ENCODE measurements at places on chromosomes 1 and 21.
A peak's percentile ranks its signal among the peaks of the same experiment; 100 is the strongest.

DNA sequence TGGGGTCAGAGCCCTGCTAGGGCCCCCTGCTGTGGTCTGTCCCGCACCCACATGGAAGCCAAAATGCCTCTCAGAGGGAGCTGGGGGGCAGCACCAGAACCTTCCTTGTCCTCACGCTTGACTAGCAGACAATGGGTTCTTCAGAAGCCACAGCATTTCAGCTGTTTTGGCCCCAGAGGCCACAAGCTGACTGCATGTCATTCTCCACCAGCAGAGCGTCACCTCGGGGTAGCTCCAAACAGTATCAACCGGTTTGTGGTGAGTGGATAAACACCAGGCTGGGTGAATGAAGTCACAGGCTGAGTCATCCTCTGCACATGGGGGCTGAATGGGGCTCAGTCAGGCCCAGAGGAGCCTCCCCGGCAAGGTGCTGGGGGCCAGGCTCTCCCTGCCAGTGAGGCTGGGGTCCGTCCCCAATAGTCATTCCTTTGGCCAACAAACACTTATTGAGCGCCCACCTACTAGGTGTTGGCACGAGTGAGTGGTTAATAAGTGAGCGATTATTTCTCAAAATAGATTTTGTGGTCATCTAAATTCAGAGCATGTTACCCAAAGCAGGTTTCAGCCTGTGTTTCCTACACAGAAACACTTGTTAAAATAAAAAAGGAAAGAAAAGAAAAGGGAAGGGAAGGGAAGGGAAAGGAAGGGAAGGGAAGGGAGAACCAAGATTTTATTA is 9.1 kb downstream of the OLIG1 start:
- DNase-seq, result peak; percentile 64

- no peak for DNase-seq
Measured at GRCh38 chr1:243264717-243265116, 8.9 kb downstream of the SDCCAG8 start.

DNA sequence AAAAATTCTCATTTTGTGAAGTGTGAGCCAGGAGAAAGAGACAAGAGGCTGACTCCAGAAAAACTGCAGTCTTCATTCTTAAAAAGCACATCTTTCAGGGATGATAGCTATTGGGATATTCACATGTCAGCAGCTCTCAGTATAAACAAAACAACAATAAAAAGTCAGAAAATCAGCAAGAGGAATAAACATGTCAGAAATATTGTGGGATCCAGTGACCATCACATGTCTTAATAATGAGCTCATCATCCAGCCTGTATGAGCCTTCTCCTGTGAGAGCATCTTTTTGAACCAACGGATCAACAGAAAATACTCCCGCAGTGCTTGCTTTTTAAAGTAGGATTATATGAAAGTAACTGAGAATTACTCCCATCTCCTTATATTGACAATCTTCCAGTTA is 241.6 kb downstream of the SMYD3 start:
- no peak for DNase-seq

GRCh38 chr1:31652891-31653499 is 8.3 kb upstream of the PEF1 start:
- no peak for DNase-seq

GRCh38 chr1:240099748-240100147 is 8.1 kb downstream of the FMN2 start:
- DNase-seq, result no peak

DNA sequence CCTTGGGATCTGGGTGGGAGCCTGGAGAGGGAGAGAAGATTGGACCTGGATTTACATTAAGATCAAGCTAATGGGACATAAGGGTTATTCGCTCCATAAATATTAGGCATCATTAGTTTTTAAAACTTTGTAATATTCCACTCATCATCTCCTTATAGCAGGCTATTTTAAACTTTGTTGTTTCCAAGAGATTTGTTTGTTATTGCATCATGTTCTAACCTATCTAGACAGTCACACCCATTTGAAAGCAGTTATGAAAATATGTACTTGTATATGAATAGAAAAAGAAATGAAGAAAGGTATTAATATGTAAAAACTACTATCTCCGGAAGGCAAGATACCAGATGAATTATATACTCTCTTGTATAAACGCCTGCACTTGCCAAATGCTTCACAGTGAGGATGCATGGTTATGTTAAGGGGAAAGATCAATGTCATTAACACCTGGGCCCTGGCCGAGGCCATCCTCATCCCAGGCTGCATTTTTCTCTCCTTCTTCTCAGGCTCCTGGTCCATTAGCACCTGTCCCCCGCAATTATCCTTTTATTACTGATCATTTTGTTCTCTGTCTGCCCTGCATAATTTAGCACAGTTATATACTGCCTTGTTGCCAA is 468.2 kb downstream of the MATN1 start:
- no peak for DNase-seq

DNA sequence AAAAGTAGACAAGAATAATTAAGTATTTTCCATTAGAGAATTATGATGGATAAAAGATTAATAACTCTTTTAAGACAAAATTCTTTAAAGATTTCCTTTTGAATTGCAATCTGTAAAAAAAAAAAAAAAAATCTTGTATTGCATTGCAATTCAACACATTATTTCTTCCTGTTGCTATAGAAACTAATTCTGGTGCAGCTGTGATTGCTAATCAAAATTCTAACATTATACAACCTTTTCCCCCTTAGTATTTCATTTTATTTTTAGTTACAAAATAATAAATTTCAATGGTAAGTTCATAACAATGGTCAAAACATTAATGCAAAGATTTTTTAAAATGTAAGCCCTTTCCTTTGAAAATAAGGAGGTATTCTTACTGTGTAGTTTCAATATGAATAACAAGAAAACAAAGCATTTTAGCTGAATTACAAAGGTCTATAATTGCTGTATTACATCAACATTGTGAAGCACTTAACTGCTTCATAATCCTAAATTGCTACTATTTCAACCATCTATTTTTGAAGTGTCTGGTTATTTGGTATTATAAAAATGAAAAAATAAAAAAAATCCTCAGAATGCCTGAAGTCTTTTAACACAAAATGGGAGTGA is 135.0 kb downstream of the SYT14 start:
- DNase-seq, result no peak

- DNase-seq, result no peak
Measured at GRCh38 chr1:46804926-46805325, 6.1 kb downstream of the CYP4B1 start.

- no peak for DNase-seq
Measured at GRCh38 chr21:15741510-15741909, 11.7 kb downstream of the USP25 start.

DNA sequence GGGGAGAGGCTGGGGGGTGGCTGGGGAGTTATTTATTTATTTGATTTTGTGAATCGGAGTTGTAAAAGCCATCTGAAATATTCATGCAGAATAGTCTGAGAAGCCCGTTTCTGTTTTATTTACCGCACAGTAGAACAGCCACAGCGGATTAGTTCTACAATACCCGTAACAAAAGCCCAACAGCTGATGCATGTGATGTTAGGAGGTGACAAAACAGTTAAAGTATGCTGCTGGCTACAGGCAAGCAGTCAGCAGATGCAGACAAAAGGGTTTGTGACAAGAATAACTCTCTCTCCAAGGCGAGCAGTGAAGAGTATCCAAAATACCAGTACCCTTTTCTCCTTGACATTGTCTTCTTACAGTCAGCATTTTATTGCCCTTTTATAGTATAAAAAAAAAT is 42.0 kb downstream of the PROX1 start:
- no peak for DNase-seq

DNA sequence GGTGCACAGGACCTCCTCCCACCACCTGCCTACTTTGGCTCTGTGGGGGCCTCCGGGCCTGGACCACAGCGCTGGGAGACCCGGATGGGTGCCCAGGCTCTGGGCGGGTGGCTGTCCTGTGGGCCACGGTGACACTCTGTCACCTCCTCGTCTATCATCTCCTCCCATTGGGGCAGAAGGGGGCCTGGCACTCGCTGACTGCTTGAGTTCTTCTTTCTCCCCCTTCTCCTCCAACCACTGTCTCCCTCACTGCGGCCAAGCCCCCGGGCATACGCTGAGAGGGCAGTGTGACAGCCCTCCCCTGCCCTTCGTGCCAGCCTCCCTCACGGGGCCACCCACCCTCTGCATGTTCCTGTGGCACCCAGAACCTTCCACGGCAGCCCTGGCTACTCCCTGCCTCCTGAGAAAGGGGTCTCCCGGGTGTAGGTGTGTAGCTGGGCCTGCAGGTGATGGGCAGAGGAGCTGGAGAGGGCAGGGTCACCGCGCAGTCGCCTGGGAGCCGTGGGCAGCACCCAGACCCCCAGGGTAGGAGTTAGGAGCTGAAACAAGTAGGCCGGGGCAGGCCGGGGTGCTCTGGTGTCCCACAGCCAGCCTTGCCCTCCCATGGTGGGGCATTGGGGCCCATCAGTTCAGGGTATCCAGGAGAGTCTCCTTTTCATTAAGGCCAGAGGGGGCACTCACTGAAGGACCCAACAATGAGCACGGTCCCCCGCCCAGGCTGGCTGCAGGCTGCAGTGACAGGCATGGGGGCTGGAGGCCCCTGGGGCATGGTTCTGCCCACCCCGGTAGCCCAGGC is 9.2 kb upstream of the ARF1 start:
- peak; percentile 61 for DNase-seq

- no peak for DNase-seq
Measured at GRCh38 chr21:34351786-34352241, 12.0 kb upstream of the KCNE2 start.

GRCh38 chr1:93350322-93350721 is 4.6 kb downstream of the DR1 start:
- no peak for DNase-seq

DNA sequence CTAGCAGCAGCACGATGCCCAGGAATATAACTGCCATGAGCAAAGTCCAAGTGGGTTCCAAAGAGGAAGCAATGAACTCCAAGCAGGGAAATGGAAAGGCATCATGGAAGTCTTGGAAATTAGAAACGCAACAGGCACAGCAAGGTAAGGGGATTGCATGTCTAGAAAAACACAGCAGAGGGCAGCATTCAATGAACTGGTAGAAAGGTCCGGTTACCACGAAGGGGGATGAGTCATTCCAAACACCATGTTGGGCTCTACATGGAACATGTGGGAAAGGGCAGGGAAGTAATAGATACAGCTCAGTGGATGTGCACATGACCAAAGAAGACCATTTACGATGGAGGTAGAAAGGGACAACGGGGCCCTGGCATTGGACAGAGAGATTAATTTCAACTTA is 36.4 kb downstream of the RXRG start:
- no peak for DNase-seq

Data from upper lobe of left lung (tissue), 6 donors.